Left cardiac atrium (tissue), 4 donors: ENCODE measurements at places on chromosomes 4 and X. TPM values are rescaled to one million over a fixed set of nuclear protein-coding genes. Genes with fewer than 3 reads are reported as not detected.

The NAP1L5 gene
- total RNA-seq: 4.9 TPM

DNA sequence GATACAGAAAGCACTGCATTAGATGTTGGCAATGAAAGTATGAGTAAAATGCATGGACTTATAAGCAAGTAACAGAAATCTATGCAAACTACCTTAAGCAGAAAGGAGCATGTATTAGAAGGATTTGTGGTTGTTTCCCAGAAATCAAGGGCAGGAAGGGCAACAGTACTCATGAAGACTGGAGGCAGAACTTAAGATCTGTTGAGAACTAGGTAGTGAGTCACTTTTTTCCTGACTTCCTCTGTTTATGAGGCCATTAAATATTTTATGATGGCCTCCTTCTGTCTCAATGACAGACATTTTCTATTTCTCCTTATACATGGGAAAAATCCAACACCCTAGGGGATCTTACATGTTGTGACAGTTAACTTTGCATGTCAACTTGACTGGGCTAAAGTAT is 398.2 kb downstream of the MID1IP1 start:
- no peak for DNase-seq

DNA sequence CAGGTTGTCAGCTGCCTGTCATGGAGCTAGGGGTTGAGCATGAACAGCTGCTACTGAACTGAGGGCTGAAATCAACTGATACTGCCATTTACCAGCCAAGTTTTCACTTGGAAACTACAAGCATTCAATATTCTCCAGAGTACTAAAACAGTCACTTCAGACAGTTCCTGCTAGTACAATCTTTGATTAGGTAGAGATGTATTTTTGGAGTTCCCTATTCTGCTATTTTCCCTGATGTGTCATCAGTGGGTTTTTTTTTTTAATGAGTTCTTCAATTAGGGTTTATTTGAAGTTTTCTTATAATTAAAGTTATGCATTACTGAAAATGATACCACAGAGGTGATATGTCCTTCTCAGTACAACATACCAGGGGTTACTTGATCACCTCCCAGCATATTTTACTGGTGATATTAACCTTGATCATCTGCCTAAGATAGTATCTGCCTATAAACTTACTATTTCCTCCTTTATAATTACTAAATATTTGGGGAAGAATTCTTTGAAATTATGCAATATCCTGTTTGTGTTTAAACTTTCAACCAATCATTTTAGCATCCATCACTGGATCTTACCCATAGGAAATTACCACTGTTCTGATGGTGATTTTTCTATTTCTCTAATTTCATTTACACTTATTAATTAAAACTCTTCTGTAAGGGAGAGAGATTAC is 13.6 kb downstream of the PDCL2 start:
- no peak for DNase-seq

DNA sequence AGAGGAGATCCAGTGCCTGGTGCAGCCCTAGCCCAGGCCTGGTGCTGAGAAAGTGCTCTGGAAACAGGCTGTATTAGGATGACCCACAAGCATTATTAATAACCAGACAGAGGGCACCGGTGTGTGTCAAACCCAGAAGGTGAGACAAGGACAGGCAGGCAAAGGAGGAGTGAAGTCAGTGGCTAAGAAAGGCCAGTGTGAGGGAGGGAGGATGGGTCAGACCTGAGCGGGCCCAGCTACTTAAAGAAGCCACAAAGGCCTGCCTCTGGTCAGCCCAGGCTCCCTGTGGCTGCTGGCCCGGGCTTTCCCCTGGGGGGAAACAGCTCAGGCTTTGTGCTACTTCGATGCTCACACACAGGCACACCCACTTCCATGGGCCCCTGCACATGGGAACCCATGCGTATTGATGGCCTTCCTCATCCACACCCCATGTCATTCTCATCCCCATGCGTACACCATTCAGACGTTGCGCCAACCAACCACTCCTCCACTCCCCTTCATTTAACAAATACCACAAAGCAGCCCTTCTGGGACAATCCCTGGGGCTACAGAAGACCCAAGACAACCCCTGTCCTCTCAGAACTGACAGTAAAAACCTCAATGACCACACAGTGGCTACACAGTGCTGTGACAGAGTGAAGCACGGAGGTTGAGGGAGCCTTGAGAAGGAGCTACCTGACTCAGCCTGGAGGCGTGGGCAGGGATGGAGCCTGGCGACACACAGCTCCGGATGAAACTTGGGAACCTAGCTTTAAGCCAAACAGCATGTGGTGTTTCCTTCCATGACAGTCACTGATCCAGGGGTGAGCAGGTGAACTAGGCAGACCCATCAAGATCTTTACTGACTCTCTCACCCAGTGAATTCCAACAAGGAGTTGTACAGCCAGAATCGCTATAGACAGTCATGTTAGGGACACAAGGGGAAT is 24.9 kb upstream of the MTM1 start:
- no peak for DNase-seq

GRCh38 chr4:113013751-113014150 is 35.7 kb upstream of the ANK2 start:
- DNase-seq: no peak

GRCh38 chrX:13081395-13082205 is 37.2 kb upstream of the FAM9C start:
- no peak for DNase-seq

DNA sequence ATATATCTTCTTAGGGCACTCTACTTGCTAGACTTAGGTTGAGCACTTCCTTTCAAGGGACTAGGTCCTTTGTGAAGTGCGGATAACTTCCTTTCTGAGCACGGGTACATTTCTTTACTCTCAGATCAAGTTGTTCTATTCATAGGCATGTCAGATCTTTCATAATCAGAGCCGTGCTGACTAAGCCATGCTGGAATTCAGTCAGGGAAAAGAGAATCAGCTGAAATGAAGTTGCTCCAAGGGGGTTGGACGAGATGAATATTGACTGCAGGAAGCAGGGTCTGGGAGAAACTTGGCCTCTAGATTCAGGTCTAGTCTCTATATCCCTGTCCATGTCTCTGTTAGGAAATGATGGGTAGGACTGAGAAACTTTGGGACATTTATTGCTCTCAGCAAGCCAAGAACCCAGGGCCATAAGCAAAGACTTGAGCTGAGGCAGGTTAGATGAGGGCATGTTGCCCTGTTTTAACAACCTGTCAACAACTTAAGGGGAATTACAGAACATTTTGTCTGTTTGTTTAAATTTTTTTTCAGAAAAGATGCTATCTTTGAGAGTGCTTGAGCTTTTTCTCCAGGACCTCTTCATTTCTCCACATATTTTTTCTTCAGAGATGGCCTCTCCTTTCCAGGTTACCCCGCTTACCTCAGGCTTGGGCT is 28.3 kb downstream of the AREG start:
- DNase-seq: no peak

- DNase-seq: no peak
Measured at GRCh38 chrX:15903186-15903681, 48.6 kb upstream of the AP1S2 start.

GRCh38 chr4:60724623-60725022 is 475.5 kb upstream of the ADGRL3 start:
- no peak for DNase-seq

DNA sequence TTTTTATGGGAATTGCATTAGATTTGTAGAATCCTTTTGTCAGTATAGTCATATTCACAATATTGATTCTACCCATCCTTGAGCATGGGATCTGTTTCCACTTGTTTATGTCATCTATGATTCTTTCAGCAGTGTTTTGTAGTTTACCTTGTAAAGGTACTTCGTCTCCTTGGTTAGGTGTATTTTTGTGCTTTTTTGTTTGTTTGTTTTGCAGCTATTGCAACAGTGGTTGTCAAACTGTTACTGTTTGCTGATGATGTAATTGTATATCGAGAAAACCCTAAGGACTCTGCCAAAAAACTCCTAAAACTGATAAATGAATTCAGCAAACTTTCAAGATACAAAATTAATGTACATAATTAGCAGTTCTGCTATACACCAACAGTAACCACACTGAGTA is 127.9 kb upstream of the AR start:
- DNase-seq: no peak

- no peak for DNase-seq
Measured at GRCh38 chr4:121742794-121743193, 22.2 kb downstream of the SMIM43 start.

- DNase-seq: no peak
Measured at GRCh38 chrX:125826080-125826479, 340.0 kb downstream of the DCAF12L2 start.

The NLGN4X gene
- 5.4 TPM for total RNA-seq

The RXFP1 gene
- 0.18 TPM for total RNA-seq

The GSPT2 gene
- 9.4 TPM for total RNA-seq

The KIT gene
- 3.4 TPM for total RNA-seq

DNA sequence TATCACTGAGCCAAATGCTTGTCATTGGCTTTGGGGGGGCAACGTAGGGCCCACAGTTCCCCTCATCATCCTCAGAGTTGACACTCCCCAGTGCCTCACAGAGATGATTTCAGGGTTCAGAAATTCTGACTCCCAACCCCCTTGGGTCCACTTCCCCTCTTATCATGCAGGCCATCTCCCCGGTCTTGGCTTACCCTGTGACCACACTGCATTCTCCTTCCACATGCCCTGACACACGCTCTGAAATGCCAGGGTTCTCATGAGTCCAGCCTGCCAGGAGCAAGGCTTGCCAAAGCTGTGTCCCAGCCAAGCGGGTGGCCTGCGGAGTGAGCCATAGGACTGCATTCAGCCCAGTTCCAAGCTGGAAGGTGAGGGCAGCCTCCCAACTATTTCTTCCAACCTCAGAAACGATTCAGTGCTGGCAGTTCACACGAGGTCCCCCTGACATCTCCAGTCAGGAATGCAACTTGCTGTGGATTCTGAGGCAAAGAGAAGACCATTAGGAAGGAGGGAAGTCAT is 101.2 kb downstream of the SMIM20 start:
- DNase-seq: peak; percentile 58

The UNC5C gene
- total RNA-seq: 3.3 TPM

The BST1 gene
- 11.0 TPM for total RNA-seq

GRCh38 chr4:45082101-45082500 is 355.7 kb upstream of the GNPDA2 start:
- DNase-seq: no peak

- DNase-seq: no peak
Measured at GRCh38 chr4:60884587-60884986, 315.5 kb upstream of the ADGRL3 start.

GRCh38 chr4:6172093-6172926 is 28.0 kb downstream of the JAKMIP1 start:
- DNase-seq: no peak

- DNase-seq: no peak
Measured at GRCh38 chrX:45664727-45665290, 464.1 kb upstream of the DIPK2B start.

- peak; percentile 83 for DNase-seq
Measured at GRCh38 chr4:1248245-1249147, at the start of gene CTBP1. Gene CTBP1 (minus strand): TSS chr4:1249130. CDS start chr4:1241331, 7,799 bp downstream.

DNA sequence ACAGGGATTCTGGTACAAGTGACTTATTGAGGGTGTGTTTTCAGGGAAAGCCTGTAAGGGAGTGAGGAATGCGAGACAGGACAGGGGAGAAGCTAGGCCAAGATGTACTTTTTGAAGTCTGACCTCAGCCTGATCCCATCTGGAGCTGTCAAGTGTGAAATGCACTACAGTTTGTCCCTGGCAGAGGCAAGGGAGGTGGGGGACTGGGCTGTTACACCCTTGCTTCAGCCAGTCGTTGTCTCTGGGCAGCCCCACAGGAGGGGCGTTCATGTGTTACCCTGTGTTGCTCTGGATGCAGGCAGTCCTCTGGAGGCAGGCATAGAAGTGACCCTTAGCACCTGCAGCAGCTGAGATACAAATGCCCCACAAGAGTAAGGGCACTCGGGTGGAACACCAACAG is 25.8 kb downstream of the PPEF1 start:
- no peak for DNase-seq

GRCh38 chr4:27128443-27128842 is 267.8 kb downstream of the STIM2 start:
- no peak for DNase-seq

The IL21 gene
- total RNA-seq: not detected

- no peak for DNase-seq
Measured at GRCh38 chr4:125082729-125083417, 231.9 kb upstream of the FAT4 start.

GRCh38 chrX:3679669-3680068 is 33.8 kb downstream of the PRKX start:
- DNase-seq: no peak

DNA sequence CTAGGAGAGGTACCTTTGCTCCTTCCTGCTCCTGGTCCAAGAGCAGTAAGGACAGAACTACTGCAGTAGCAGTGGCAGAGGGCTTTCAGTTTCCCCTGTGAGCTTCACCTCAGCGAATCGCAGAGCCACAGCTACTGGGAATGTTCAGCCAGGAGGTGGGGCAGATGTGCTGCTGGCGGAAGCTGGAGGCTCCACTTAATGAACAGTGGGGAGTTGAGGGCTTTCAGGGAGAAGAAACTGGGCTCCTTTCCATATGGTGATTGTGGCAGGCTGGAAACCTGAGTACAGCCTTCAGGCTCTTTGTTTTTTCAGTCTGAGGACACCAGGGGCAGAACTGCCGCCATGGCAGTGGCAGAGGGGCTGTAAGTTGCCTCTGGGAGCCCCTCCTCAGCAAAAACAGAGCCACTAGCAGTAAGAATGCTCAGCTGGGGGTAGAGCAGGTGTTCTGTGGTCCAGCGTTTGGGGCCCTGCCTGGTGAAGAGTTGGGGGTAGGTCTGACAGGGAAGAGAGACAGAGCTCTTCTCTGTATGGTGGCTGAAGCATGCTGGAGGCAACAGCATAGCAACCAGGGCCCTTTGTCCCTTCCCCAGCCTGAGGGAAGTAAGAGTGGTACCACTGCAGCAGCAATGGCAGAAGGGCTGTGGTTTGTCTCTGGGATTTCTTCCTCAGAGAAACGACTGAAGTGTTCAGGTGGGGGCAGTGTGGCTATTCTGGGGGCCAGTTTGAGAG is 106.0 kb upstream of the GRXCR1 start:
- DNase-seq: no peak

DNA sequence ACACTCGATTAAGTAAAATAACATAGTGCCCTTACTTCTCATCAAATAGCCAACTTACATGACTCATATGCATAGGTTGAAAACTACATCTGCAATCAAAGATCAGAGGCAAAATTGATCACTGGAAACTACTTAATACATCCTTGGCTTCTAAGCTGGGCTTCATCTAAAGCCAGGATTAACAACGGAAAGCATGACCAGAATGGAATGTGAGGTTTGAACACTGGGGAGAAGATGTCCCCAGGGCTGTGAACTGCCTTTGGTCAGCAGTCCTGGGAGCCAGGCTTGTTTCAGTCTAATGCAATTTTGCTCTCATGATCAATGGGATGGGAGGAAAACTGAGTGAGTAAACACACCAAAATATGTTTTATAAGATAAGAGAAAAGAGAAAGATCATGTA is 192.5 kb upstream of the TTC29 start:
- DNase-seq: no peak

- DNase-seq: no peak
Measured at GRCh38 chrX:120302434-120302833, 8.8 kb downstream of the TMEM255A start.

- DNase-seq: peak; percentile 39
Measured at GRCh38 chrX:119512146-119512800, 44.0 kb downstream of the SLC25A5 start.

- DNase-seq: no peak
Measured at GRCh38 chr4:177308847-177309521, 690 bp upstream of the NEIL3 start.

- DNase-seq: no peak
Measured at GRCh38 chr4:52951016-52951415, 88.9 kb downstream of the RASL11B start.

- no peak for DNase-seq
Measured at GRCh38 chrX:87961471-87961870, 443.9 kb downstream of the KLHL4 start.

The UBE2A gene
- total RNA-seq: 49.1 TPM

The GPR50 gene
- not detected for total RNA-seq

- DNase-seq: no peak
Measured at GRCh38 chr4:7646384-7647061, 211.8 kb upstream of the PSAPL1 start.
